NCI-H2107 (cell line): ENCODE measurements at places on chromosomes 6 and 20.

DNA sequence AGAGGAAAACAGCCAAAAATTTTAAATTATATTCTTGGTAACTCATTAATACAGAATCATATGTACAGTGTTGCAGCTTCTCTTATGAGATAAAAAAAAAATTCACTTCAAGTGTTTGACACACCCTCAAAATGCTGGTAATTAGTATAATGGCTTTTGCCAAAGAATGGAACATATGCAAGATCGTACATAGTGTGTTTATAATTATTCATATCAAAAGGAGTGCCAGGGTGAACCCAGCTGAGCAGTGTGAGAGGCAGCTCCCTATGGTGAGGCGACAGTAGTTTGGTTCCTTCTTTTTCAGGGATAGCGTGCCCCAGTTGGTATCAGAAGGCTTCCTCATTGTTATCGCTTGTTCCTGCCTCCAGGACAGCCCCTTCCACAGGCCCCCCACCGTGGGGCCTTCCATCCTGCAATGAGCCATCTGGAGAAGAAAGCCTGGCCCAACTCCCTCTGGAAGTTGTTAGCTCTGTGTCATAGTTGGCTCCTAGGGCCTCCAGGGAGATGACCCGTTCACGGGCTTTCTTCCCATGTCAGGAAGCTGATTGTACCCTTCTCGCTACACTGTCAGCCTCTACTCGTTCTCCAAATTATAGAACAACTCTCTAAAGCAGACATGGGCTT, 150.7 kb downstream of the FRK start:
- no peak for DNase-seq

DNA sequence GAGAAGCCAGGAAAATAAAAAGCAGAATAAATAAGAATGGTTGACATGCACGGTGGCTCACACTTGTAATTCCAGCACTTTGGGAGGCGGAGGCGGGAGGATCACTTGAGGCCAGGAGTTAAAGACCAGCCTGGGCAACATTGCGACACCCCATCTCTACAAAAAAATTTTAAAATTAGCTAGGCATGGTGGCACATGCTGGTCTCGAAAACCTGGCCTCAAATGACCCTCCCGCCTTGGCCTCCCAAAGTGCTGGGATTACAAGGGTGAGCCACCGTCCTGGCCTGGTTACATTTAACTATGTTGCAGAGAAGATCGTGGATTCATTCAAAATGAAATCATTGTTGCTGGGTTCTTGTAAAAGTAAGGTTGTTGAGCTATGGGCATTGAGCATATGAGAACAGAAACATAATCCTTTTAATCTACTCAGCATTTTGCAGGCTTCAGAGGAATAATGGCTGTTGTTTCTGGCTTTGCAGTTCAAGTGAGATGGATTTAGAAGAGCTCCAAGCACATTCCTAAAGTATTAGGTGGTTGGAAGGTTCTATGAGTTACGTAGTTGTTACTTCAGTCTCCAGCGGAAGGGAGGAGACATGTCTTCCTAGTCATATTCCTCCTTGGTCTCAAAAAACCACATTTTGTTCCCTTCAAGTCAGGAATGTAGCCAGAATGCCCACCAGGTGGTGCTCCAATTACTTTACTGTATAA, 45.6 kb upstream of the RAB23 start:
- no peak for DNase-seq

DNA sequence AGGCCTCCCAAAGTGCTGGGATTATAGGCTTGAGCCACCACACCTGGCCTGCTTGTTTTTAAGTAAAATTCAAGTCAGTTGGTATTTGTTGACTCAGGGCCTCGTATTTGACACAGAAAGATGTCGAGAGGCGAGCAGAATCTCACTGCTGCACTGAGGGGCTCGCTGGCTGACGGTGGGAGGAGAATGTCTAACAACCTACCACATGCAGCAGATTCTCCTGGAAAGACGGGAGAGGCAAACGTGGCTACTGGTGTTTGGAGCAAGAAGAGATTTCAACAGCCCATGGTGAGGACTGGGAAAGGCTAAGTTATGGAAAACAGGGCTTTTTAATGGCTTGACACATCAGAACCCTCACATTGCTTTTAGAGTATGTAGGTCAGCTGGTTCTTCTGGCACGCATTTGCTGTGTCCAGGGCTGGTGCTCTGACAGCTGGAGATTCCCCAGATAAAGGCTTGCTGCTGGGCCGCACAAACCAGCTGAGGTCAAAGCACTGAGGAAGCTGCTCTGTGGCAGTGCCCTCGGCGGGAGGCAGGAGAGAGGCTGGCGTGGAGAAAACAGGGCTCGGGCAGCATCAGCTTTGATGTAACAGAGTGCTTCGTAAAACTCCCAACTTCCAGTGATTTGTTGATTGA, 84.2 kb upstream of the FRMD1 start:
- no peak for DNase-seq

GRCh38 chr20:38159566-38159956, 5.5 kb downstream of the TGM2 start:
- DNase-seq, result no peak

DNA sequence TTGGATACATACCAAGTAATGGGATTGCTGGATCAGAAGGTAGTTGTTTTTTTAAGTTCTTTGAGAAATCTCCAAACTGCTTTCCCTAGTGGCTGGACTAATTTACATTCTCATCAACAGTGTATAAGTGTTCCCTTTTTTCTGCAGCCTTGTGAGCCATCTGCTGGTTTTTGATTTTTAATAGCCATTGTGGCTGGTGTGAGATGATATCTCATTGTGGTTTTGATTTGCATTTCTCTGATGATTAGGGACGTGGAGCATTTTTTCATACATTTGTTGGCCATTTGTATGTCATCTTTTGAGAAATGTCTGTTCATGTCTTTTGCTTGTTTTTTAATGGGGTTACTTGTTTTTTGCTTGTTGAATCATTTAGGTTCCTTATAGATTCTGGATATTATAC, 34.8 kb downstream of the TOP1 start:
- DNase-seq, result no peak

GRCh38 chr6:106158816-106159215, 72.7 kb downstream of the PRDM1 start:
- DNase-seq, result no peak

- DNase-seq, result no peak
Measured at GRCh38 chr6:64714073-64714472, 993.0 kb downstream of the EYS start.

GRCh38 chr20:49595811-49596561, 28.0 kb upstream of the PTGIS start:
- no peak for DNase-seq

DNA sequence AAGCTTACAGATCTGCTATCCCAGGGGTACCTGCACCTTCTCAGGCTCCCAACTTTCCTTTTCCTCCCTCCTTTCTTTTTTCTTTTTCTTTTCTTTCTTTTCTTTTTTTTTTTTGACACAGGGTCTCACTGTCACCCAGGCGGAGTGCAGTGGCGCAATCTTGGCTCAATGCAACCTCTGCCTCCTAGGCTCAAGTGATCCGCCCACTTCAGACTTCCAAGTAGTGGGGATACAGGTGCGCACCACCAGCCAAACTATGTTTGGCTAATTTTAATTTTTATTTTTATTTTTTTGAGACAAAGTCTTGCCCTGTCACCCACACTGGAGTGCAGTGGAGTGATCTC, 36.0 kb downstream of the PIM1 start:
- no peak for DNase-seq
